ENCODE measurements at places on chromosomes 11 and 22. TPM values are rescaled to one million over a fixed set of nuclear protein-coding genes. Genes with fewer than 3 reads are reported as not detected.

TMEM191C gene
- 4.8 TPM for total RNA-seq

RIMBP3C gene
- total RNA-seq = not detected

TMEM45B gene
- 0.59 TPM for total RNA-seq

C11orf54 gene
- 25.3 TPM for total RNA-seq

CAT gene
- total RNA-seq = 13.2 TPM

ESAM gene
- total RNA-seq = 0.44 TPM

FAM111B gene
- total RNA-seq = 25.5 TPM

ASCL2 gene
- total RNA-seq = 0.24 TPM

COX8A gene
- total RNA-seq = 554 TPM

APOA4 gene
- total RNA-seq = not detected

MS4A6A gene
- 0.16 TPM for total RNA-seq

NRGN gene
- total RNA-seq = 2.9 TPM

KCNK4 gene
- 0.25 TPM for total RNA-seq

APOA5 gene
- total RNA-seq = 0.20 TPM

DNAJC4 gene
- 27.1 TPM for total RNA-seq

Measured in WTC11 (cell line).